Neural crest cell (in vitro differentiated cells): ENCODE measurements at places on chromosomes 1 and 21. TPM values are rescaled to one million over a fixed set of nuclear protein-coding genes. Genes with fewer than 3 reads are reported as not detected.

The ZFP69B gene
- 14.3 and 15.7 TPM in 2 replicates for total RNA-seq

The LRRC71 gene
- not detected in 2 replicates for total RNA-seq

The FHAD1 gene
- total RNA-seq = 1.6 and 1.7 TPM in 2 replicates

- no peak for DNase-seq
- no peak overlapping the region for H3K4me3 ChIP-seq
- no peaks in the 10 kb centered on the region for H3K27me3 ChIP-seq
- H3K4me1 ChIP-seq = no peaks in the 10 kb centered on the region
- no peaks in the 10 kb centered on the region for H3K36me3 ChIP-seq
Observed at GRCh38 chr1:241470908-241471590, 48.5 kb downstream of the FH start.

The ADAR gene
- 148 and 165 TPM in 2 replicates for total RNA-seq

The FCGR3B gene
- total RNA-seq = not detected in 2 replicates

- H3K4me3 ChIP-seq = no peak overlapping the region
- H3K4me1 ChIP-seq = no peaks in the 10 kb centered on the region
- DNase-seq = no peak
- peaks cover 29% of the 10 kb centered on the region for H3K27me3 ChIP-seq
Observed at GRCh38 chr1:157641177-157641576, 43.3 kb upstream of the FCRL4 start.

- H3K27ac ChIP-seq = peak overlapping the region; percentile 87
- DNase-seq = no peak
- H3K4me1 ChIP-seq = no peaks in the 10 kb centered on the region
- no peaks in the 10 kb centered on the region for H3K27me3 ChIP-seq
- no peak overlapping the region for H3K4me3 ChIP-seq
Observed at GRCh38 chr1:11792106-11792505, 13.7 kb downstream of the MTHFR start.

The EPHB2 gene
- total RNA-seq = 57.2 and 60.3 TPM in 2 replicates

DNA sequence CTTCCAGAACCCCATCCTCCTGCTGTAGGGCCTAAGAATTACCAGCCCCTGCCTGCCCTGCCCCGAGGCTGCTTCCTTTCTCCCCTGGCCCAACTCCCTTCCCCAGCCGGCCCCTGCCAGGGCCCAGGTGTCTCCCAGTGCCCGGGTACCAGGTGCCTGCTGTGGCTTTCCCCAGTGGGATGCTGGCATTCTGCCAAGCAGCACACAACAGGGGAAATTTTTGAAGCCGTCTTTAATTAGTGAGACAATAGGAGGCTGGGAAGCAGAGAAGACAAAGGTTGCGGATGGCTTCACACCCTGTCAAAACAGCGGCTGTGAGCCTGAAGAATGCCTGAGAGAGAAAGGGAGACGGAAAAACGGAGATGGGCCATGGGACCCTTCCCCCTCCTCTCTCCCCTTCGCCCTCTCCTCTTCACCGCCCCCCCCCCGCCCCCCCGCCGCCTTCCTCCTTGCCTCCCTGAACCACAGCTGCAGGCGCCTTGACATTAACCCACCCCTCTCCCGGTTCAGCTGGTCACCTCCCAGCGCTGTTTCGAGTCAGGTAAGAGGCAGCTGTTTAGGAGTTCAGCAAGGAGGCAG lies 33.6 kb downstream of the LRRN2 start:
- H3K4me3 ChIP-seq = no peak overlapping the region
- no peak for DNase-seq
- no peak overlapping the region for H3K27ac ChIP-seq
- H3K4me1 ChIP-seq = peaks cover 17% of the 10 kb centered on the region

The FCMR gene
- total RNA-seq = not detected in 2 replicates

DNA sequence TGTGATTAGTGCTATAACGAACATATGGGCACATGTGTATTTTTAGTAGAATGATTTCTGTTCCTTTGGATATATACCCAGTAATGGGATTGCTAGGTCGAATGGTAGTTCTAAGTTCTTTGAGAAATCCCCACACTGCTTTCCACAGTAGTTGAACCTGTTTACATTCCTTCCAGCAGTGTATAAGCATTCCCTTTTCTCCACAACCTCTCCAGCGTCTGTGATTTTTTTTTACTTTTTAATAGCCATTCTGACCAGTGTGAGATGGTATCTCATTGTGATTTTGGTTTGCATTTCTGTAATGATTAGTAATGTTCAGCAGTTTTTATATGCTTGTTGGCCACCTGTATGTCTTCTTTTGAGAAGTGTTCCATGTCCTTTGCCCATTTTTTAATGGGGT lies 81.8 kb upstream of the SLC44A3 start:
- H3K36me3 ChIP-seq = no peaks in the 10 kb centered on the region
- H3K4me1 ChIP-seq = peaks cover 9% of the 10 kb centered on the region
- no peaks in the 10 kb centered on the region for H3K27me3 ChIP-seq
- no peak overlapping the region for H3K4me3 ChIP-seq

- no peaks in the 10 kb centered on the region for H3K27me3 ChIP-seq
- H3K4me1 ChIP-seq = peaks cover 13% of the 10 kb centered on the region
- no peak for DNase-seq
- H3K36me3 ChIP-seq = peaks cover 34% of the 10 kb centered on the region
Observed at GRCh38 chr1:53851571-53852285, 13.6 kb upstream of the NDC1 start.

DNA sequence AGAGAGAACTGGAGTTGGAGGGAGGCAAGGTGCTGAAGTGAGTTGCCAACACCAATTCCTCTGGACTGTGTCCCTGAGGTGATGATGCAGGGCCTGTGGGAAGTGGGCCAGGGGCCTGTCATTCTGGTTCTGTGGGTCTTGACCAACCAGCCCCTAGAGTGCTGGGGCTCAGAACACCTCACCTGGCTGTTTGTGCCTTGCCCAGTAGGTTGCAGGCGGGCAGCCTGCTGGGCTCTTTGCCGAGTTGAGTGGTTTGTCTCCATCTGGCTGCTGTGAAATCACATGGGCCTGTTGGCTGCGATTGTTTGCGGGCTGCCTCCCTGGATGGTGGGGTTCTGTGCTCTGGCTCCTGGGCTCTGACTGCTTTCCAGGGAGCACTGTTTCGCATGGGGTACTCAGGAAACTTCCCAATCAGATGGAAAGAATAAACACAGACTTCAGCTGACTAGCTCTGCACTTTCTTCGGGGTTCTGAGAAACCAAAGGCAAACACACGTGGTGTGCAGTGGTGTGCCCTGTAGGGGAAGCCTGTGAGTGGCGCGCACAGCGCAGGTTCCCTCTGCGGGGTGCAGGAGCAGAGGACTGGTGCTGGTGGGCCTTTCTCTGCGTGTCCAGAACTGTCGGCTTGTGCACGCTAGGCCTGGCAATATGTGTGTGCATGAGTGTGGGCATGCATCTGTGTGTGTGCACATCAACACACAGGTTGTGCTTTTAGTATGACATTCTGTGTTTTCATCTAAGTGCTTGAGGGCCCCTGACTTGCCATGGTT lies 95.1 kb downstream of the RHOU start:
- no peaks in the 10 kb centered on the region for H3K36me3 ChIP-seq
- DNase-seq = no peak
- peaks cover 11% of the 10 kb centered on the region for H3K4me1 ChIP-seq
- H3K27ac ChIP-seq = no peak overlapping the region
- no peak overlapping the region for H3K4me3 ChIP-seq

The CLCA4 gene
- not detected in 2 replicates for total RNA-seq

- no peaks in the 10 kb centered on the region for H3K27me3 ChIP-seq
- H3K36me3 ChIP-seq = peaks cover 2% of the 10 kb centered on the region
- DNase-seq = no peak
- H3K4me1 ChIP-seq = no peaks in the 10 kb centered on the region
Observed at GRCh38 chr1:71745326-71745725, 537.0 kb downstream of the NEGR1 start.

GRCh38 chr21:38766987-38767722 lies 38.6 kb upstream of the ETS2 start:
- H3K36me3 ChIP-seq = no peaks in the 10 kb centered on the region
- no peak for DNase-seq
- no peaks in the 10 kb centered on the region for H3K4me1 ChIP-seq
- no peak overlapping the region for H3K27ac ChIP-seq
- no peak overlapping the region for H3K4me3 ChIP-seq
- H3K27me3 ChIP-seq = no peaks in the 10 kb centered on the region

DNA sequence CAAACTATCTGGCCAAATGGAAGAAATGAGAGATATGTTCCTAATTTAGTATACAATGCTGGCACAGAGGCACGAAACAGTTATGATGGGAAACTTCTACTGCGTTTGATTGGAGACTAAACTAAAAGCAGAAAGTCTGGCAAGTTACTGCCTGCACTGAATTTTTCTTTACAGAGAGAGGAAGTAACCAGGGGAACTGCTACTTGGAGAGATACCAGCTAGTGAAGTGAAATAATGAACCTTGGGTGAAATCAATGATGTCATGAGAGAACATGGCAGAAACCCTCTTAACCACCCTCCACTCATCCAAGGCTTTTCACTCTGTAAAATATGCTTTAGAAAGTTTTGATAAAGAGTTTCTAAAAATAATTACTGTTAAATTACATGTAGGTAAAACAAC lies 29.3 kb downstream of the NIBAN1 start:
- no peak overlapping the region for H3K27ac ChIP-seq
- H3K36me3 ChIP-seq = no peaks in the 10 kb centered on the region

The FAM78B gene
- total RNA-seq = 1.2 and 1.5 TPM in 2 replicates
